ENCODE measurements at places on chromosomes 5 and 9.

- no peak for DNase-seq
These were observed 8.6 kb downstream of the ADAM19 start for GRCh38 chr5:157566902-157567489.

GRCh38 chr5:135750506-135750905 is 84.0 kb upstream of the SLC25A48 start:
- no peak for DNase-seq

GRCh38 chr9:89252651-89253267 is 58.2 kb upstream of the CKS2 start:
- no peak for DNase-seq

DNA sequence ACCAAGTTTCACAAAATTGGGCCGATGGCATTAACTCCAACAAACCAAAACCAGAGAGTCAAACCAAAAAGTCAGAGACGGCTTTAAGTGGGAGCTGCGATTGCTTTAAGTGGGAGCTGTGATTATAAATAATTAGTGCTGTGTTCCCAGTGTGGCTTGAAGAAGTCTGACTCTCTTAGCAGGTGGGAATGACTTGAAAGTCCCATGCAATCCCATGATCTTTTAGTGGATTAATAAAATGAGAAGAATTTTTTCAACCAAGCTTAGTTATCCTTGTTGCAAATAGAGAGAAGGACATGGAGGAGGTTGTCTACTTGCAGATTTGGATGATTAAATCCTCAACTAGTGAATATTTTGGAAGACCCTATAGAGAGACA is 68.5 kb downstream of the MYO10 start:
- no peak for DNase-seq

DNA sequence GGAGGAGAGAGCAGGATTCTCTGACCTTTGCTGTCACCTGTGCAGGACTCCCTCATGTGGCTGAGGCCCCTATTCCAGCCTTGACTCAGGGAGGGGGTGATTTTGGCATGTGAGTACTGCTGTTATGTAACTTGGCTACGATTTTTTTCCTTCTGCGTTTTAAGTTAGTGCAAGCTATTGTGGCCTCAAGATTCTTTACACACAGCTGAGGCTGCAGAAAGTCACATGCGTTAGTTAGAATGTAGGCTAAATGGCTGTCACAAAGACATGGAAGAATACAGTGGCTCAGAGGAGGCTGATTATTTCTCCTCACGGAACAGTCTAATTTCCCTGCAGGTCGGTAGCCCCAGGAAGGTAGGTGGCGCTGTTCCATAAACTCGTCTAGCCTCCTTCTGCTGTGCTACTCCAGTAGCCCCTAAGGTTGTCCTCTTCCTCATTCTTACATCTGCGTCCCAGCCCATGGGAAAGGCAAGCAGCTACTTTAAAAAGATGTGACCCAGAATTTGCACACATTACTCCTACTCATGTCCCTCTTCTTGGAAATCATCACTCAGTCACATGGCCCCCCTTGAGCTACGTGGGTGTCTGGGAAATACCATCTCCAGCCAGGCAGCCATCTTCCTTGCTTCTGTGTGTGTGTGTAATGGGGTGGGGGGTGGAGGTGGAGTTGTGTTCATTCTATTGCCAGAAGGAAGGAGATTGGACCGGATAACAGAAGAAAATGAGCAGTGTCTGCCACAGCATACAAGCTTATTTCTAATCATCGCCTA is 486.6 kb downstream of the CCDC171 start:
- DNase-seq: peak; percentile 82

DNA sequence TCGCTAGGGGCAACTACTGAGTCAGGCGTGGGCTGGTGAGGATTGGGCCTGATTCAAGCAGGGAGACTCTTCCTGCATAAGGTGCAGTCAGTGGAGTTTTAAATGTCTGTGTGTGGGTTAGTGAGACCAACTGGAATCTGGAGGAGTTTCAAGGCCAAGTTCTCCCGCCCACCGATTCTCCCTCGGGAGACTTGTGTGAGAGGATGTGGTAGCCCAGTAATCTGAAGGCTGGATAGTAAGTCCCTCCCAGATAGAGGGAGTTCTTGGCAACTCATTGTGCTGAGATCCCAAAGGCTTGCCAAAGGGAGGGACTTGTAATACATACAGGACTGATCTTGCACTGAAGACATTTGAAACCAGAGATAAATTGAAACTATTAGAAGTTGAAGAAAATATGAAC is 51.8 kb downstream of the WDR36 start:
- DNase-seq: peak; percentile 97

DNA sequence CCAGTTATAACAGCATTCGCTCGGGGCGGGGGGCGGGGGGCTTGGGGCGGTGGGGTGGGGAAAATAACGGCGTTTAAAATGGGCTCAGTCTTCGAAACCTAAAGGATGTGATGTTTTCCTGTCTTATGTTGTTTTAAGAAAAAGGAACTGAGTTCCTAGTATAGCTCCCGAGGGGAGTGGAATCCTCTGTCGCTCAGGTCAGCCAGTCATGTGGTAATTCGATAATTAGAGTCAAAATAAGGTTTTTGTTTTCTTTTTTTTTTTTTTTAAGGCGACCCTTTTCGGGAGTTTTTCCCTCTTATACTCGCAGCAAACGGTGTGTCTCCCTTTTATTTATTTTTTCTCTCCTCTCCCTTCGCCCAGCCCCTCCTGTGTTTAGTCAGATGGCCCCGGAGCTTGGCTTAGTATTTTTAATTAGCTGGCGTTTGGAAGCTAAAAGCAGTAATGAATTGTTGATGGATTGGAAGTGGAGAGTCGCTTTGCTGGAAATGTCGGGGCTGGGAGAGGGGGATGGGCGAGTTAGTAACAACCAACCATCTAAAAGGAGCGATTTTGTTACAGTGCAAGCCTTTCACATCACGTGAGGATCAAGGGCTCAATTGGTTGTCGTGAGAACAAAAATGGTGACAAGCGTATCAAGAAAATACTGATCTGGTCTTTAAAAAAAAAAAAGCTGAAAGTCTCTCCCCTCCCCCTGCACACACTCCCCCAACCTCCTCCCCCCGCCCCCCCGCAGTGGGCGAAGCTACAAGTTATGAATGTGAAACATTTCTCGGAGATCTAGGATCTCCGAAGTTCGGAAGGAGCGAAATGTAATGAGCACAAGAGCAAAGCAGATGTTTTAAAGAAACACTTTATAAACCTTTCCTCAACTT is 714 bp upstream of the ZNF608 start:
- DNase-seq: peak; percentile 98

DNA sequence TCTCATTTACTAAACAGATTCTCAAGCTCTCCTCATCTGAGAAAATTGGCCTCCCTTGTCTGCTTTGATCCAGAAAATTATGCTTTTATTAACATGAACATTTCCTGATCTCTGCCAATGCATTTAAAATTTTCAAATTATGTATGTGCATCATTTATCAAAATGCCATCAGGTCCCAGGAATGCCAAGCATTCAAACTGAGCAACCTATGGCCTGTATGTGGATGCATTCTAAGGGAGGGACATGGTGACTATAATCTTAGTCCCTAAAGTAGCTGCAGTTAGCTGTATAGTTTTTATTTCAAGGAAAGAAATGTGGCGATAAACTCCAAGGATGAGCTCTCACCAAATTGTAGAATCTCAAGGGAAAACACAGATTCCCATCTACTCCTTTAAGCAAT is 9.7 kb upstream of the RORB start:
- DNase-seq: no peak

GRCh38 chr9:130467316-130467715 is 22.6 kb downstream of the ASS1 start:
- no peak for DNase-seq

DNA sequence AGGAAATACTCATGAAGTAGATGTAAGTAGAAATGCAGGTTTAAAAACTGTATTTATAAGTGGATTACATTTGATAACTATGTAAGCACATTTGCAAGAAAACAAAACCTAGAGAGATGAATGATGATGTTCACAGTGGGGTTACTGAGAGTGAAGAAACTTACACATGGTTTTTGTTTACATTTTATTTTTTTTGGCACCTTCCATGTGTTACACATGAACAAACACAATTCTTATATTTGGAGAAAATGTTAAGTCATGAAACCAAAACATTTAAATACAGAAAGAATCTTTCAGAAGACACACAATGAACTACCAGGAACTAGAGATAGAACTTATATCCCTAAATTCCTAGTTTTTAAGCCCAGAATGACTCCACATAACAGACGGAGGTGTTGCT is 51.5 kb upstream of the SPATA31E1 start:
- peak; percentile 46 for DNase-seq

- peak; percentile 39 for DNase-seq
These were observed 36.4 kb downstream of the MTX3 start for GRCh38 chr5:79954620-79955019.

GRCh38 chr9:73269430-73270101 is 117.9 kb downstream of the ANXA1 start:
- DNase-seq: peak; percentile 83

DNA sequence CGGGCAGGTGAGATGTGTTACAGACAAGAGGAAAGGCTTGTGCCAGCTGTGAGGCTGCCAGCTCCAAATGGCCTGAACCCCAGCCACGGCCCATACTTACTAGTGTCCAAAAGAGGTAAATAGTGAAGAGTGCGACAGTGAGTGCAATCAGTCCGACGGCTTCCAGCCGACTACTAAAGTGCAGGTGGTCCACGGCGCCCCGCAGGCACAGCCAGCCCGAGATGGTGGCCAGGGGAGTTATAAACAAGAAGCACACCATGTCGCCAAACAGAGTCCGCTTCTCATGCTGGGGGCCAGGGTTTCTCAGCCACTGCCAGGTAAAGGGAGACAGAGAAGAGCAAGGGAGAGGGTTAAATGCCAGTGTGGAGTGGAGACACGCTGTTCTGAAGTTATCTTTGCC is 101.1 kb downstream of the LMNB1 start:
- no peak for DNase-seq

DNA sequence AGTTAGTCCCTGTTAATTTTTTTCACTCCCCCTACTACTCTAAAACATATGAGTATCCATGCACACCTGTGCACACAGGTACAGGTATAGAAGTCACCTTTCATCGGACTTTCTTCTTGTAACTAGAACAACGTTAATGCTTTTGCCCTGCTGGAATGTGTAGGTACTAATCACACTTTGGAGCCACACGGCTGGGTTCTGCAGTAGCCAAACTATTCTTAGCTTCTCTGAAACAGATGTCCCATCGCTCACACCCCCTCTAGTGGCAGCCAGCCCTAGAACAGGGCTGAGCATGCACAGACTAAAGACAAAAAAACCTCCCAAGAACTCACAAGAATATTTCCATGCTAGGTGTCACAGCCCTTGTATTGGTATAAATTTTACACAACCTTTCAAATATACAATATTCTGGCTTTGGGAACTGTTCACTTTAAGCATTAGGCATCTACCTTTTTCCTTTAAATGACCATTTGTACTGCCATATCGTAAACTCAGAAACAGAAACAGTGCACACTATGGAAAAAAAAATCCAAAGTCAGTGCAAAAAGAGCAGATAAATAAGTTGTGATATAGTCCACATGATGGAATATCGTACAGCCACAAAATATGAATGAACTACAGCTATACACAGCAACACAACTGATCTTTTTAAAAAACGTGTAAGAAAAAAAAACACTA is 64.0 kb downstream of the RETREG1 start:
- peak; percentile 87 for DNase-seq

- DNase-seq: no peak
These were observed 18.3 kb upstream of the ZFYVE16 start for GRCh38 chr5:80389580-80389979.

GRCh38 chr9:118276784-118277183 is 572.6 kb downstream of the TLR4 start:
- DNase-seq: no peak

DNA sequence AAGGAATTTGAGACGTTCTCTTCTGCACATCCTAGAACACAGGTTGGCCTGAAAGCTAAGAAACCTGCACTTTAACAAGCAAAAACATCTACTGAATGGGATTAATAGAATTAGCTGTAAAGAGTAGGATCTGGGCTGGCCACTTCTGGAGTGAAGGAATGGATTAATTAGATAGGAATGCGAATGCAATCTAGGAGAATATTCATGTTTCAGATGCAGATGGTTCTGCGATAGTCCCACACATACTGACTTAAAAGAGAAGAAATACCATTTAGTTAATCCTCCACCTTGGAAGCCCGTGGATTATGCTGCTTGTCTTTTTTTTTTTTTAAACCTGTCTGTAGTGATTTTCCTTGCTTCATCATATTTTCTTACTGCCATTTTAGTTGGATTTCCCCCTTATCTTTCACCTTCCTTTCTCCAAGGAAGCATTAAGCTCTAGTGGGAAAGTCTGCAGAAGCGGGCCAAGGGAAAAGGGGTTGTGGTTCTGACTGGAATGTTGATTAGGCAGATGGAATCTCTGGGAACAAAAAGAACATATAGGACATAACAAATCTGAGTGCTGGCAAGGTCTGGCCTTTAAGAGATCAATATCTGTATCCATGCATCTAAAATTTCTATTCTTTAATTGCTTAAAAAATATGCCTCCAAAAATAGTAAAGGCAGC is 152.4 kb downstream of the ALDH1A1 start:
- no peak for DNase-seq

GRCh38 chr5:154367101-154367500 is 78.7 kb upstream of the SAP30L start:
- DNase-seq: peak; percentile 73

DNA sequence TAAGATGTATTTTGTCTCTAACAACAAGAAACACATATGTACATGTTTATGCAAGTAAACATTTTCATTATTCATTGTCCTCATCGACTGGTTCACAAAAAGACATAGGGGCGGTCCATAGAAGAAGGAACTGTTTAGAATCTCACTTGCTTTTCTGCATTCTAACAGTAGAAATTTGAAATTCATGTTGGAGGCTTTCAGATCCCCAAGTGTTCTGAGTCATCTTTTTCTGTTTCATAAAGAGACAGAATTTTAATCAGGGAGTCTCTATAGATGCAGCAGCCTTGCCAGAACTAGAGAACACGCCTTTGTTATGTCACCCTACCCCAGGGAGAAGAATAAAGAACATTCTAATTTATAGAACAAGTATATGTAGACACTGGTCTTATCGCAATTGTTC is 324.3 kb downstream of the GABRG2 start:
- DNase-seq: no peak

- DNase-seq: no peak
These were observed 26.6 kb upstream of the CRB2 start for GRCh38 chr9:123329329-123329955.

DNA sequence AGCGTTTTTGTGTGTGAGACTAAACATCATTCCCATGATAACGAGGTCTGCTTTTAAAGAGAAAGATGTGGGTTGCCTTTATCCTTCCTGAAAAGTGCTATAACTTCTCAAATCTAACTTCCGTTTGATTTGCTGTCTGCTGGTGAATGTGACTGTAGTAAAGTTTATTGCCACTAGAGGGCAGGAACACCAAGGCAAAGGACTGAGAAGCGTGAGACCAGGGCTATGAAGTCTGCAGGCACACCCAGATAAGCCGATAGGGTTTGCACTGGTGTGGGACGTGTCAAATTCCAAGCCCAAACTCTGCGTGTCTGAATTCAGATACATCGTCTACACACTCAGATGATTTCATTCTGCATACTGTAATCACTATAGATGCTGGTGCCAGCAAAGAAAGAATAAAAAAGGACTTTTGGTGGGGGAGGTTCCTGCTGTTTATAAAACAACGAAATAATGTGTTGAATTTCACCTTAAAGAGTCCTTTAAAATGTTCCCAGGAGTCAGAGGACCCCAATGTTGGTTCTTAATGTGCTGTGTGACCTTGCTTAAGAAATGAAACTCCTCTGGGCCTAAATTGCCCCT is 87.2 kb downstream of the PTTG1 start:
- DNase-seq: peak; percentile 92

Data from choroid plexus epithelial cell (primary cell).